ENCODE measurements at places on chromosomes 16 and 17.

DNA sequence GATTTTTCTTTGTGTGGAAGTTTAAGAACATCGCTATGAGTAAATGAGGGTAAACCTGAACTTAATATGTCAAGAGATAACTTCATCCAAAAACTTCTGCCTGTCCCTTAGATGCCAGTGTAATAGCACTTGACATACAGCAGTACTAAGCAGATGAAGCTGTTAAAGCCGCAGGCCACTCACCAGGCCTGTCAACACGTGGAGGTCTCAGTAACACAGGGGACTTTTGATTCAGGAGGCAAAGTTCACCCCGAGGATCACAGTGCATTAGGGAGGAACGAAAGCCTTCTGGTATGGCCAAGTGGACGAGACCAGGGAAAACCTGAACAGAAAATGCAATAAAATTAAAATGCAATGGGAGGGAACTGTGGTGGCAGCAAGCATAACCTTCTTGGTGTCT is 235.7 kb downstream of the CHD9NB start:
- DNase-seq: no peak

- DNase-seq: no peak
Measured at GRCh38 chr17:34580685-34581445, 1.5 kb downstream of the TMEM132E start.

DNA sequence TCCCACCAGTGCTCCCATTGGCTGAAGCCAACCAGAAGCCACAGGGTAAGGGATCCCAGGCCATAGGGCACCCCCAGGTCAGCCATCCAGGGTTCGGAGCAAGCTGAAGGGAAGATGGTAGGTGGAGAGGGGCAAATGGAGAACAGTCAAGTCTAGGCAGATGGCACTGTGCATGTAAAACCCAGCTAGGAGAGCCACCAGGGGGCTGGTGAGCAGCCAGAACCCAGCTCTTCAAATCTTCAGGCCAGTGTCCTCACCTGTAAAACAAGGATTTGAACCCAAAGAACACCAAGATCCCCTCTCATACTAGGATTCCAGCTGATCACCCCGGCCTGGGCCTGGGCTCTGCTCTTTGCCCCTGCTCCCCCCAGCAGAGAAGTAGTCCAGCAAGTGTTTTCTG is 43.5 kb downstream of the GINS3 start:
- DNase-seq: no peak

- no peak for DNase-seq
Measured at GRCh38 chr17:56488800-56489199, 104.7 kb upstream of the NOG start.

DNA sequence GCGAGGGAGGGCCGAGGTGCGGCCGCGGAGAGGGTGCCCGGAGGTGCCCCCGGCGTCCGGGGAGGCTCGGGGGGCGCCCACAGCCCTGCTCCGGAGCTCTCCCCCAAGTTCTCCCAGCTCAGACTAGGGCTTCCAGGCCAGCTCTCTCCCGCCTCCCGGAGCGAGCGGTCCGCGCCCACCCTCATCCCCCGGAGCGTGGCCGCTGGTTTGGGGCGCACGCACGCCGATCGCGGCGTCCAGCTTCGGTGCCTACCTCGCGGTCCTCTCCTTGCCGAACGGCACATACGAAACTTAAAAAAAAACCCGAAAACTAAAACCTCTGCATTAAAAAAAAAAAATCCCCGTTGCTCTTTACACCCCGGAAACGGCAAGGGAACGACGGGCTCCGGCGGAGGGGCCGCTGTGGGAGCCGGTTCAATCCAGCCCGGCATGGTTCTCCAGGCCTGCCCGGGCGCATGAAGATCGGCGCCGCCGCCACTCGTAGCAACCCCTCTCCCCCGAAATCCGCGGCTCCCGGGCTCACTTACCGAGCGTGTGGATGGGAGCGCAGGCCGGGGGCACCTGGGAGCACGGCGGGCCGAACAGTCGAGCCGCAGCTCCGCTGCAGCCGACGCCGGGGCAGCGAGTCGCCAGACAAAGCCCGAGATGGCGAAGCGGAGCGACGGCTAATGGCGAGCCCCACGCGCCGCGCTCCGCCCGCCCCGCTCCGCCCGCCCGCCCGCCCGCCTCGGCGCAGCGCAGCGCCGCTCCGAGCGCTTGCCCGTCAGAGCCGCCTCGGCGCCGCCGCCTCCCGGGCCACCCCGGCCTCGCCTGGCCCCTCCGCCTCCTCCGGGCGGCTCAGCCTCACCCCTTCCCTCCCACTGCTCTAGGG is 973 bp upstream of the UBTF start:
- DNase-seq: peak; percentile 79

GRCh38 chr17:67666710-67667109 is 51.0 kb upstream of the NOL11 start:
- no peak for DNase-seq

- DNase-seq: peak; percentile 63
Measured at GRCh38 chr16:85522842-85523601, 90.1 kb upstream of the GSE1 start.

- peak; percentile 63 for DNase-seq
Measured at GRCh38 chr17:34163646-34164045, 91.4 kb upstream of the CCL2 start.

DNA sequence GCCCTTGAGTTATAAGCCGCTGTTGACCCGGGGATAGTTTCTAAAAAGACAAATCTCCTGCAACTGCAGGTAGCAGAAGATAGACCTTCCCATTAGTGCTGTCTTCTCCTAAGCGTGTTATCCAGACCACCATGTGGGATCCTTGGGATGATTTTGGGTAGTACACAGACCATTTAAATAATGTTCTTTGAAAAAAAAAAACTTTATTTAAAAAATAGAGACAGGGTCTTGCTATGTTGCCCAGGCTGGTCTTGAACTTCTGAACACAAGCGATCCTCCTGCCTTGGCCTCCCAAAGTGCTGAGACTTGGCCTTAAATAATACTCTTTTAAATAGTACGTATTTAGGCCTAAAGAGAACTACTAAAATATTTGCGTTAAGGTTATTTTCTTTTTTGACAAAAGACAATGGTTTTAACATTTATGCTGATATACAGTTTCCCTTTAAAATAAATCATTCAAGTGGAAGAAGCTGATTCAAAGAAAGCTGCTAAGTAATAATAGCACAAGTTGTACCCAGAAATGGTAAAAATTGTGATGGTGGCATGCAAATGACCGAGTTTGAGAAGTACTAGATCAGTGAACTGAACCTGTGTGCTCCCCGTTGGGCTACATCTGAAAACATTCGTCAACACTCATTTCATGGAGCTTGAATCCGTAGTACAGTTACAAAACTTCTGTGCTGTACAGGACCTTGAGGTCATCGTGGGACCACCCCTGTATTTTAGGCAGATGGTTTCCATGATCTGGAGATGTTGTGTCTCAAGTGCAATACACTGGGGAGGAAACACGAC is 24.0 kb downstream of the SMARCE1 start:
- DNase-seq: no peak

DNA sequence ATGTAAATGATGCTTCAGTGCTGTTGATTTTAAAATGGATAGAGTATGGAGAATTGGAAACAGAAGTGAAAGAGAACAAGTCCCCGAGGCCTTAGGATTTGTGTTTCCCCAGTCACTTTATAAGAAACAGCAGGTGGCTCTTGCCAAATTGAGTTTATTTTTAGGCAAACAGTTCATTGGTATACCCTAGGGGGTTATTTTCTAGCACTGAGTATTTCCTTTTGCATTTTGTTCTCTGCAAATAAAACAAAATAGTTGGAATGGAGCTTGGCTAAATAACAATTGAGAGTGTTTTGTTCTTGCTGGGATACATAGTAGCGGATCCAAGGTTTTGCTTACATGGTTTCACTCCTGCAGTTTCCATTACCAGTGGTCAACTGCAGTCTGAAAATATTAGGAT is 591.1 kb upstream of the C16orf82 start:
- no peak for DNase-seq

DNA sequence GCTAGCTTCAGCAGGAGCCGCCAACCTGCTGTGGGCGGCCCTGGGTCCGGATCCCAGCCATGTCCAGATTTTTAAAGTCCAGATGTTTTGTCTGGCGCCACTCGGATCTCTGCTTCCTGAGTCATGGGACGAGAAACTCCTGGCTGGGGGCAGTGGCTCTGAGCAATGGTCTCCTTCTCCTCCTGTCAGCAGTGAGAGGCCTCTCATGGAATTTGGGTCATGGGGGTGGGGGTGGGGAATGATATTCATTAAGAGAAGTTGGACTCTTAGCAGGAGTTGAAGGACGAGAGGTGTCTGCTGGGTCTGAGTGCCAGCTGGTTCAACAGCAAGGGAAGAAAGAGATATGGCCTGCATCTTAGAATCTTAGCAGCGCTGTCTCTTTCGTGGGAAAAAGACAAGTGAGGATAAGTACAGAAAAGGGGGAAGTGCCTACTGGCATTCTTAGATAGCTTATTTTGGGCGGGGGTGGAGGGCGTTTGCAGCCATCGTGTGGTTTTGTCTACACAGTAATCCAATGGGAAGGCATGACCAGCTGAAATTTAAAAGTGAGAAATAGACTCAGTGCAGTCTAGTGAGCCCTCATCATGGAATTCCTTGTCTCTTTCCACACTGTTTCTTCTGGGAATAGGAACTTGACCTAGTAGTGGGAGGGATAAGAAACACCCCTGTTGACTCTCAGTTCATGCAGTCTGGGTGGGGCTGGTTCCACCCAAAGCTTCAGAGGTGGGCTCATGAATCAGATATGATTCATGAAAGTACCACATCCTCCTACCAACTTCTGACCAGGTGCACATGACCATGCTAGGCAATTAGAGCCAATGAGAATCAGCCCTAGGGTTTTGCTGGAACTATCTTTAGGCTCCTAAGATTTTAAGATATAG is 80.5 kb downstream of the MYH13 start:
- DNase-seq: no peak

DNA sequence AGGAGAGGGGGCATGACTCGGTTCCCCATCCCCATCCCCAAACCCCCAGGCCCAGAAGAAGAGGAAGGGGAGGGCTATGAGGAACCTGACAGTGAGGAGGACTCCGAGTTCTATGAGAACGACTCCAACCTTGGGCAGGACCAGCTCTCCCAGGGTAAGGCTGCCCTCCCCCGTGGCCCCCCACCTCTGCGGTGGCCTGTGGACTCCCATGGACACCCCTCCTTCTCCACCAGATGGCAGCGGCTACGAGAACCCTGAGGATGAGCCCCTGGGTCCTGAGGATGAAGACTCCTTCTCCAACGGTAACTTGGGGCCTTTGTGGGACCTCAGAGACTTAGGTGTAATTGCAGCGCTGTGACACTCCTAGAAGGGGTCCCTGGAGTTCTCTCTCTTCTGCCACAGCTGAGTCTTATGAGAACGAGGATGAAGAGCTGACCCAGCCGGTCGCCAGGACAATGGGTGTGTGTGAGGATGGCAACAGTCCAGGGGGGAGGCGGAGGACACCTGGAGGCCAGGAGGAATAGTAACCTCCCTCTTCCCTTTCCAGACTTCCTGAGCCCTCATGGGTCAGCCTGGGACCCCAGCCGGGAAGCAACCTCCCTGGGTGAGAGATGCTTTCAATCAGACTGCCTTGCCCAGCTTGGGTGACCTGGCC is 5.6 kb downstream of the CD19 start:
- no peak for DNase-seq

GRCh38 chr16:15843635-15844279 is 13.1 kb downstream of the MYH11 start:
- DNase-seq: peak; percentile 35

All from AG08396 (cell line).